ENCODE measurements at places on chromosomes 7 and 10.
A peak's percentile ranks its signal among the peaks of the same experiment; 100 is the strongest.

- no peak for DNase-seq
Observed at GRCh38 chr10:1178506-1178905, 122.3 kb downstream of the WDR37 start.

GRCh38 chr7:151759591-151760042 lies 117.3 kb downstream of the PRKAG2 start:
- DNase-seq: peak; percentile 63

DNA sequence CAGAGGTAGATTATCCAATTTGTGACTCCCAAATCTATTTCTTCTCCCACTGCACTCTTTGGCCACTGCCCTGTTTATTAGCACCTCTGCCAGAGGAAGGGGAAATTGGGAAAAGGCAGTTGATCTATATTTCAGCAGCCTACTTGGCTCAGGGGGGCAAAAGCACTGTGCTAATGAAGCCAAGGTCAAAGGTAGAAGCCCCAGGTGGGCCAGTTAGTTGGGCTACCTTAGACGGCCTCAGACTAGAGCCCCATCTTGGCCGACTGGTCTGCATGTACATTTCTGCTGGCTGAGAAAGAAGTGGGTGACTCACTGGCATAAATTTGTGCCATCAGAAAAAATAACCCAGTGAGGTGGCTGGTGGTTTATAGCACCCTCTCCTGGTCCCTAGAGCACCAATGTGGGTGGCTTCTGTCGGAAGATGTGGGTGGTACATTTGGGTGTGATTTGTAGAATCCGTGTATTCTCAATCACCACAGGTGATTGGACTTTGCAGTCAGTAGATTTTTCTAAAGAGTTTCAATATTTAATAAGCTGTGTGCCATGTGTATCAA lies 293.3 kb upstream of the MKI67 start:
- no peak for DNase-seq

GRCh38 chr7:38413784-38414183 lies 140.3 kb upstream of the TARP start:
- DNase-seq: no peak

DNA sequence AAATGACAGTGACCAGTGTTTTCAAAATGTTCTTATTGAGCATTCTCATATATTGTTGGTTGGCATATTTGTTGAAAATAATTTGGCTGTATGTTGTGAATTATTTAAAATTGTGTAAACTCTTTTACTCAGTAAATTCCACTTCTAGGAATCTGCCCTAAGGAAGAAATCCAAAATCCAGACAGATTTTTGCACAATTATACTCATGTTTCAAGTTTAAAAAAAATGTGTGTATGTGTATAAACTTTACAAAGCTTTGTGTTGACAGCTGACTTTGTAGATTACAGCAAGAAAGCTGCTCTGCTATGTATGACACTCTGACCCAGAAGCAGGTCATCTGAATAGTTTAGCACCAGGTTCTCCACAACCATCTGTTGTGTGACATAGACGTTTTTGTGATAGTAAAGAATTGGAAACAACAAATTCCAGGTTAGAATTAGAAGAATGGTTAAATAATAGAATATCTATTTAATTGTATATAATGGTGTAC lies 21.6 kb downstream of the KIFBP start:
- DNase-seq: no peak

- no peak for DNase-seq
Observed at GRCh38 chr7:33310546-33310945, 181.2 kb downstream of the BBS9 start.

GRCh38 chr10:32210306-32211045 lies 136.5 kb downstream of the EPC1 start:
- DNase-seq: no peak

DNA sequence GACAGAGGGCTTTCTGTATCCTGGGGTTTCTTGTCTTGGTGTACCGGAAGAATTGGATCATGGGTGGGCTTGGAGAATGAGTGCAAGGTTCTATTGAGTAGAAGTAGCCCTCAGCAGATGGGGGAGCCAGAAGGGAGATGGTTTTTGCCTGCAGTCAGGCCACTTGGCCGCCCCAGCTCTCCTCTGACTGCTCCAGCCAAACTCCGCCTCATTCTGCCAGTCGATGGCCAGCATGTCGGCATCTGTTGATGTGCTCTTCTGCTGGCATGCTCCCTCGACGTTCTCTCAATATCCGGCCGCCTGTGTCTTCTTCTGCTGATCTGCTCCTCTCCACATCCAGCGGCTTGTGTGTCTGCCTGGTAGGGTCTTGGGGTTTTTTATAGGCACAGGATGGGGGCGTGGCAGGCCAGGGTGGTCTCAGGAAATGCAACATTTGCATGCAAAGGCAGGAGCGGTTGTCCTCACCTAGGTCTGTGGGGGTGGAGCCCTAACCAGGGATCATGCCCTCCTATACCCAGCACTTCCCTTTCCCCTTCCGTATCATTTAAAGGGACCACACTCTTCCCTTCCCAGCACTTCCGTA lies 40.2 kb upstream of the TNS3 start:
- DNase-seq: no peak

GRCh38 chr7:135195156-135195555 lies 16.2 kb downstream of the WDR91 start:
- no peak for DNase-seq

DNA sequence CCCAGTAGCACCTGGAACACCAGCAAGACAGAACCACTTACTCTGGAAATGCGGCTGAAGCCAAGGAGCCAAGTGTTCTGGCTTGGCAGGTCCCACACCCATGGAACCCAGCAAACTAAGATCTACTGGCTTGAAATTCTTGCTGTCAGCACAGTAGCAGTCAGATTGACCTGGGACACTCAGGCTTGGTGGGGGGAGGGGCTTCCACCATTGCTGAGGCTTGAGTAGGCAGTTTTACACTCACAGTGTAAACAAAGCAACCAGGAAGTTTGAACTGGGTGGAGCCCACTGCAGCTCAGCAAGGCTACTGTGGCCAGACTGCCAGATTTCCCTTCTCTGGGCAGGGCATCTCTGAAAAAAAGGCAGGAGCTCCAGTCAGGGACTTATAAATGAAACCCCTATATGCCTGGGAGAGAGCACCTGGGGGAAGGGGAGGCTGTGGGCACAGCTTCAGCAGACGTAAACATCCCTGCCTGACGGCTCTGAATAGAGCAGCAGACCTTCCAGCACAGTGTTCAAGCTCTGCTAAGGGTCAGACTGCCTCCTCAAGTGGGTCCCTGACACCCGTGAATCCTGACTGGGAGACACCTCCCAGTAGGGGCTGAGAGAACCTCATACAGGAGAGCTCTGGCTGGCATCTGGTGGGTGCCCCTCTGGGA lies 121.2 kb downstream of the MTERF1 start:
- peak; percentile 65 for DNase-seq

GRCh38 chr10:49541762-49542161 lies 2.8 kb upstream of the ERCC6 start:
- no peak for DNase-seq

DNA sequence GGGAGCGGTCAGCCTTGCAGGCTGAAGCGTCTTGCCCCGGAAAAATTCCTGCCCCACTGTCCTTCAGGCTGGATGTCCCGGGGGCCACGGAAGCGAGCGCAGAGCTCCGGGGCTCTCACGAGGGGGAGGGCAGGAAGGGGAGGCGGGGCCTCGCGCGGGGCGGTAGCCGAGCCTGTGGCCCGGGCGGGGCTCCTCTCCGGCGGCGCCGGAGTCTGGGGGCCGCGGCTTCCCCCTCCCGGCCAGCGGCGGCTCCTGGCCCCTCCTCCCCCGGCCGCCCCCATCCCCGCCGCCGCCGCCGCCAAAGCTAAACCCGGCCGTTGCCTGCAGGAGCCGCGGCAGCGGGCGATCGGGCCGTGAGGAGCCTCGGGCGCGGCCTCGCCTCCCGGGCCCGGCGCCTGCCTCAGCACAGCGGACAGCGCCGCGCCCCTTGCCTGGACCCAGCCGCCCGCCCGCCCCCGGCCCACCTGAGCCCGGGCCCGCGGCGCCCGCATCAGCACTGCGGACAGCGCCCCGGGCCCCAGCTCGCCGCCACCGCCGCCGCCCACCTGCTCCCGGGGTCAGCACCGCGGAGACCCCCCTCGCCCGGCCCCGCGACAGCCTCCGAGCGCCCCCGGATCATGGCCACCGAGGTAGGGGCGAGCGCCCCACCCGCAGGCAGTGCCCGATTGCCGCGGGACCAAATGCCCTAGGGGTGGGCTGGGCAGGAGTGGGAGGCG lies at the start of gene GOLGA7B:
GOLGA7B (plus strand) TSS at position 157 of the 716 bp plus-strand sequence; CDS start at position 618, 461 bp downstream.
- no peak for DNase-seq

GRCh38 chr7:70132226-70132851 lies 534.1 kb downstream of the AUTS2 start:
- DNase-seq: no peak

DNA sequence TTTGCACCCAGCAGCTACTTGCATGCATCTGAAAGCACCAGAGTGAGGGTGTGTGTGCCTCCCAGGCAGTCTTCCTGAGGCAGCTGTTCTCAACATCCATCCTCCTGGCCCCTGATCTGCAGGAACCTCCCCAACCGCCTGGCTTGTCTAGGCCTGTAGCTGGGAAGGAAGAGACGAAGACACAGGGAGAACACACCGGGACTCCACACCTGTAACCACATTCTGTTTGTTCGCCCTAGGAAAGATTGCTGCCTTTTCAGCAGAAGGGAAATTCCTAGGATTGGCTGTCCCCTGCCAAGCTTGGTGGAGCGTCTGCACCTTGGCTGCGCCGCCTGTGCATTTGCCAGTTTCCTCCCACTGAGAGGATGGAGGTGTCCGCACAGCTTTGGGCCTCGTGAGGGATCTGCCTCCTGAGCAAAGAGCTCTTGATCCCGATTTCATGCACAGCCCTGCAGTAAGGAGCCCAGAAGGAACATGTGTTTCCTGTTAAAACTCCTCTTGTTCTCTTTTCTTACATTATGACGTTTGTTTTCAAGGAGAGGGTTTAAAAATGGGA lies 154.6 kb downstream of the TPST1 start:
- DNase-seq: peak; percentile 10

GRCh38 chr7:102180727-102181126 lies 105.9 kb upstream of the SH2B2 start:
- DNase-seq: no peak

DNA sequence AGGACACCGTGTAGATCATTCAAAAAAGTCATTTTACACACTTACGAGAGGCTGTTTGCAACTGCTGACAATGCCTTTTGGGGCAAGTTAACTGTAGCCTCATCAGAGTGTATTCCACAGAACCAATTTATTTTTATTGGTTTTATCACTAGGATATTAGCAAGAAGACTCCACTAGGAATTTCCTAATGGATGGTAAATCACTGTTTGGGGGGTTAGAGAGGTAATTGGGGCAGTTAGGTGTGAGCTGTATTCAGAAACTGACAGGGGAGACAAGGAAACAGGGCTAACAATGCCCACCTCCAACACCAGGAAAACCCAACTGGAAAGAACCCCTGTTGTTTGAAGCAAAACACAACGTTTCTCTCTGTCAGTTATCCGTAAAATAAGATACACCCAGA lies 383.0 kb upstream of the SHH start:
- no peak for DNase-seq

GRCh38 chr10:72337039-72337629 lies 17.6 kb downstream of the DNAJB12 start:
- peak; percentile 79 for DNase-seq

DNA sequence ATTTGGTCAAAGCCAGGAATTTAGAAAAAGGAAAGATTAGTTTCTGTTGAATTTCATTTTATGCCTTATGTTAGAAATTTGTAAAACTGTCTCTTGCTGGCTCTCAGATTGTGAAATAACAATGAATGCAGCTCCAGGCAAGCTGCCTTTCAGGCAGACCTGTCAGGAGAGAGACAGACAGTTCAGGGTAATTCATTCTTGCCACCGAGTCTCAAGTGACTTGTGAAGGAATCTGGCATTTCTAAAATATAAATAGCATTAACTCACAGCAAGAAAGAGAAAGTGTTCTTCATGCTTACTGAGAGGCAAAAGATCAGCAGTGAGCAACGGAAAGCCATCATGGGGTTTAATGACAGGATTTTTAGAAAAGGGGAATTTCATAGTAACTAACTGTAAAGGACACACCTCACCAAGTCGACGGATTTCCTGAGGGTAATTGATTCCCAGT lies 442.3 kb upstream of the AKR1E2 start:
- no peak for DNase-seq

GRCh38 chr7:151181011-151181431 lies 6.0 kb downstream of the ASB10 start:
- no peak for DNase-seq

DNA sequence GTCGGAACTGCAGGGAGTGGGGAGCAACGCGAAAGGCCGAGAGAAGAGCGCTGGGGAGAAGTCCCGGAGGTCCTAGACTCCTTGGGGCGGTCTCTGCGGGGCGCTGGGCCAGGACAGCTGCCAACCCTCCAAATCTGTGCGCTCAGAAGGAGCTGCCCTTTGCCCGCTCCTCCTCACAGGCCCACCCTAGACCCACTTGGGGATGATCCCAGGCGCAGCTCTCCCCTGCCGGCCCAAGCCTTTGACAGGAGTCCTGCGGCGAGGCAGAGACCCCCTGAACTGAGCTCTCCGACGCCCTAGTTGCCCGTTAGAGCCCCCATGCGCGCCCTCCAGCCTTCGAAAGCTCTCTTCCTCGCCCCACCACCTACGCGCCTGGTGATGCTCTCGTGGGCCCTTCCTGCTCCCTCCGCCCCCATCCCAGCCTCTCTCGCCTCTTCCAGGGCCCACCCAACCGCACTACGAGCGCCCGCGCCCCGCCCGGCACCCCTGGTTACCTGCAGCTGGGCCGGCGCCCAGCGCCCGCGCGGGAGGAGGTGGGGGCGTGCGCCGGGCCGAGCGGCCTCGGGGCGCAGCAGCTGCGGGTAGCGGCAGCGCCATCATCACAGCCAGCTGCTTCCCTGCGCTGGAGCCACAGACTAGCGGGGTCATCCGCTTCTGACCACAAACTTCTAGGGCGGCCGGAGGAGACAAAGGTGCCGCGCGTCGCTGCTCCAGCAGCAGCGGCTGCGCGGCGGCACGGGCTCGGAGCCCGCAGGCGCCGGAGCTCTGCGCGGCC lies 353.4 kb downstream of the DNAJB6 start:
- DNase-seq: no peak

DNA sequence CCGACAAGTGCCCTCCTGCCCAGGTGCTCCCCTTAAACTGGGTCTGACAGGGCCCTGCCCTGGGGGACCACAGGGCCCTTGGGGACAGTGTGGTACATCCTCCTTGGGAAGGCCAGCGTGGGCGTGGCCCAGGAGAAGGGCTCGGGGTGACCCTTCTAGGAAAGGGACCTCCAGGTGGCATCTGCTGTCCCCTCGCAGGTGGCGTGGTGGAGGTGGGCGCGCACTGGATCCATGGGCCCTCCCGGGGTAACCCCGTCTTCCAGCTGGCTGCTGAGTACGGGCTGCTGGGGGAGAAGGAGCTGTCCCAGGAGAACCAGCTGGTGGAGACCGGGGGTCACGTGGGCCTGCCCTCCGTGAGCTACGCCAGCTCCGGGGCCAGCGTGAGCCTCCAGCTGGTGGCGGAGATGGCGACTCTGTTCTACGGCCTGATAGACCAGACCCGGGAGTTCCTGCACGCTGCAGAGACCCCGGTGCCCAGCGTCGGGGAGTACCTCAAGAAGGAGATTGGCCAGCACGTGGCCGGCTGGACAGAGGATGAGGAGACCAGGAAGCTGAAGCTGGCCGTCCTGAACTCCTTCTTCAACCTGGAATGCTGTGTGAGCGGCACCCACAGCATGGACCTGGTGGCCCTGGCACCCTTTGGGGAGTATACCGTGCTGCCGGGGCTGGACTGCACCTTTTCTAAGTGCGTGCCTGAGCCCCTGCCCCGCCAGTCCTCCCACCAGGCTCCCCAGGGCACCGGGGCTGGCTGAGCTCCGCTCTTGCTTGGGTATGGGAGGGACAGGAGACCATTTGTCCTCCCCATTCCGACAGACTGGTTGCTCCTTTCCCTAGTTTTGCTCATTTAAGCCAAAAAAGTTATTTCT lies 972 bp downstream of the PAOX start:
- no peak for DNase-seq
